ENCODE measurements at places on chromosomes 1 and 21.

GRCh38 chr1:27473755-27474154 lies 16.2 kb downstream of the WASF2 start:
- DNase-seq = no peak

DNA sequence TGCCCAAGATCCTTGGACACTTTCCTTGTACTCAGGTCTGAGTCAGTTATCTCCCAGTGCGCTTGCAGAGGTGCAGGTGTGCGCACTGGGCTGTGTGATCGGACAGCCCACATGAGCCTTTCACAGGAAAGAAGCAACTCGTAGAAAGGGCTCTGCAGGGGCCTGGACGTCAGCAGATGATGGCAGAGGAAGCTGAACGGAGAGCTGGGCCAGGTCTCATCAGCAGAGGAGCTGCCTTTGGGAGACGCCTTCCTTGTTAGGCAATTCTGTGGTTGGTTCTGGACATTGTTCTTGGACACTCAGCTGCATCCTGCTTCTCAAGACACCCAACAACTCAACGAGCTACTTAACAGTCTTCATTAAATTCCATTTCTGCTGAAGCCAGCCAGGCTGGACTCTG lies 7.5 kb upstream of the PROK1 start:
- DNase-seq = no peak

GRCh38 chr1:61184714-61185106 lies 102.3 kb downstream of the NFIA start:
- no peak for DNase-seq

DNA sequence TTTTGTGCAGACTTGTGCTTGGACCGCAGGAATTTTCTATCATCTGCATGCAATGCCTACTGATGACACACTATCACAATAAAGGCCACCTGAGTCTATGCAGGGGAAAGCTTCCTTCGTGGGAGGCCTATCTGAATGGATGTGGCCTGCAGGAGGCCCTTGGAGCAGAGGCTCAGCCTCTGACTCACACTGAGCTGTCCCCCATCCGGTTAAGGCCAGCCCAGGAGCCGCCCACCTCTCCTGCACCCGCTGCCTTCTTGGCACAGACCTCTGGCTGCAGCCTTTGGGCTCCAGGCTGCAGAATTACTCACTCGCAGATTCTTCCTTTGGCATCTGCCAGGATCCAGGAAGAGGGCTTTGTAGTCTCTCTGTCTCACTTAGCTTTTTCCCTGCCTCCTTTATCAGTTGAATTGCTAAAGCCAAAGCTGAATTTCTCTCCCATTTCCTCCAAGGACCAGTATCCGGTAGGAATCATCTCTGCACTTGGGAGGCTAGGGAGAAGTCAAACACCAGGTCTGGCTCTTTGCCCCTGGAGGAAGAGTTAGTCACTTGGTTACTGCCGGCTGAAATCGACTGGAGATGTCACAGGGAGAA lies 65.1 kb upstream of the JUN start:
- DNase-seq = no peak
